ENCODE measurements at places on chromosomes 11 and 22.

- peak; percentile 83 for DNase-seq
These were observed 169.9 kb downstream of the CTTN start for GRCh38 chr11:70568035-70568813.

- no peak for DNase-seq
These were observed 32.7 kb upstream of the GLYATL1B start for GRCh38 chr11:59053387-59053786.

- no peak for DNase-seq
These were observed 166.5 kb downstream of the UVRAG start for GRCh38 chr11:75981546-75981945.

- peak; percentile 87 for DNase-seq
These were observed 78.7 kb upstream of the PPARA start for GRCh38 chr22:46071451-46072109.

DNA sequence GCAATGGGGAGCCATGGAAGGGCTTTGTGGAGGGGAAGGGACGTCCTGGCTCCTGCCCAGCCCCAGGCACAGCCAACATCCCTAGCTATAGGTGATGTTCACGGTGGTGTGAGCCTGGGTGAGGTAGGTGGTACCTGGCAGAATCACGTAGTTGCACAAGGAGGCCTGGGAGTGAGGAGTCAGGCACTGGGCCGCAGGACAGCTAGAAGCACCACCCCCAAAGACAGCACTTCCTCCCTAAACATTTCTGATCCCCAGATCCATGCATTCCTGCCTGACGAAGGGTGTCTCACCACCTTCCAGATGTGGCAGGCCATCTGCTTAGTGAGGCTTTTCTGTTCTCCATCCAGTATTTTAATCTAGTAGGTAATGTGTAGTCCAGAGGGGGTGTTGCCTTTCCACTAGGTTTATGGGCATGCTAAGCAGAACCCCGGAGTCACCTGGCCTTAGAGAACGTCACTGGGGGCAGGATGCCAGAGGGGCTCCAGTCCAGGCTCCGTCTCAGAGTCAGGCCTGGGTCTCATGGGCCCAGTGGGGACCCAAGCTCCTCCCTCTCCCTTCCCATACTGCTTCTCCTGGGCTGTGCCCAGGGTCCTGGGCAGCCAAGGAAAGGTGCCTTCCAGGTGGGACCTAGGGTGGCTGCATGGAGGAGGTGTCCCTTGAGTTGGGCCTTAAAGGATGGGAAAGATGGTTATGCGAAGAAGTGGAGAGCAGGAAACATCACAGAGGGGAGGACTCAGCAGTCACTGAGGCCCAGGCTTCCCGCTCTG, 56.2 kb downstream of the OTOG start:
- no peak for DNase-seq

- DNase-seq = no peak
These were observed 56.6 kb downstream of the BMAL1 start for GRCh38 chr11:13334034-13334786.

DNA sequence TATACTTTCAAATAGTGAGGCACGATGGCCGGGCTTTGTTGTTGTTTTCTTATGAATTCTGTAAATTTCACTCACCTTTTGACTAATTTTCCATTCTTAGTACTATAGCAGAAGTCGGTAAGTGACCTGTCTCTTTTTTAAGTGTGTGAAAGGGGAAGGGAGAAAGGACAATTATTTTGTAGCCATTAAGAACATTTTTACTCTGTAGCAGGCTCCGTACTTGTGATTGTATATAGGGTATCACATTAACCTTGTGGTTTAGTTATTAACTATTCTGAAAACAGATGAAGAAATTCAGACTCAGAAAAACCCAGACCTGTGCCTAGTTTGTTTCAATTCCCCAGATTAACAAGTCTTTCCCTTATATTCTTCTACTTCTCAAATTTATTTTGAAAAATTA, 78.7 kb downstream of the CASP12 start:
- no peak for DNase-seq

- no peak for DNase-seq
These were observed 2.4 kb downstream of the GRK3 start for GRCh38 chr22:25566898-25567235.

DNA sequence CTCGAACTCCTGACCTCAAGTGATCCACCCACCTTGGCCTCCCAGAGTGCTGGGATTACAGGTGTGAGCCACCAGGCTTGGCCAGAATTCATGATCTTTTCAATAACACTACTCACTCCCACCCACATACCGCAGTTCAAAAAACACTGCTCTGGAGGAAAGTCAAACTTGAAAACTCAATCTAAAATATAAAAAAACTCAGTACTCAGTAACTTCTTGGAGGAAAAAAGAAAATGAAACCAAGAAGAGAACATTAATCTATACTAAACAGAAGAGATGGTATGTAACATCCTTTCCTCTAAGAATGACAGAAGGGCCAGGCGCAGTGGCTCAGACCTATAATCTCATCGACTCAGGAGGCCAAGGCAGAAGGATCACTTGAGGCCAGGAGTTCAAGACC, 58.3 kb downstream of the MRTFA start:
- no peak for DNase-seq

DNA sequence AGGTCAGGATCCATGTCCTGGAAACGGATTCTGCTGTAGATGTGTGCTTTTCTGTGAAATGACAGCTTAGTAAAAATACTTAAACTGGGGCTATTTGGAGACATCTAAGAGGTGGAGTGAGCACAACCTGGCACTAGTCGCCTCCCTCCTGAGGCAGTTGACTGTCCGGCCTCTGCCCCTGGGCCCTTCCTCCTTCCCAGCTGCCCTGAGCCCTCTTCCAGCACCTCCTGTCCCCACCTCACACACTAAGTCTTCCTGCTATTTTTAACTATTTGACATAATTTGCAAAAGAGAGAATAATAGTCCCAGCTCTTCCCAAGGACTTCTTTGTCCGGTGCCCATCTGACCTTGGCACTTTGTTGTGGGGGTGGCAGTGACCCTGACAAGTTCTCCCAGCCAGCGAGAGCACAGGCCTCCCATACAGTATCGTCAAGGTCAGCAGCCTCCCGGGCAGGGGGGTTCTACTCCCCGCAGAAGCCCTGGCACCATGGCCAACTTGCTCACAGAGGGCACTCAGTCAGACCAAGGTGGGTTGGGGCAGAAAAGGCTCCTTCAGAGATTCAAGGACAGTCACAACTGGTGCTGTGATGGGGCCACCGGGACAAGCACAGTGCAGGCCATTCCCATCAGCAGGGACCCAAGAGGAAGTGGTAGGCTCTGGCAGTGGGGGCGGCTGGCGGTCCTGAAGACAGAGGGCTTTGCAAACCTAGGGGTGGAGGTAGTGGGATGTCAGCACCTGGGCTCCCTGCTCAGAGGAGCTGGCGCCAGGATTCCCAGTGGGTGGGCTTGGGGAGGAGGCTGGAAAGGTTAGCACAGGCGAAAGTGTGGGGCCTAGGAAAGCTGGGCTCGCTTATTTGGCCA, 5.5 kb upstream of the NEAT1 start:
- DNase-seq = no peak

GRCh38 chr11:93718057-93718563, 23.2 kb downstream of the TAF1D start:
- DNase-seq = no peak

DNA sequence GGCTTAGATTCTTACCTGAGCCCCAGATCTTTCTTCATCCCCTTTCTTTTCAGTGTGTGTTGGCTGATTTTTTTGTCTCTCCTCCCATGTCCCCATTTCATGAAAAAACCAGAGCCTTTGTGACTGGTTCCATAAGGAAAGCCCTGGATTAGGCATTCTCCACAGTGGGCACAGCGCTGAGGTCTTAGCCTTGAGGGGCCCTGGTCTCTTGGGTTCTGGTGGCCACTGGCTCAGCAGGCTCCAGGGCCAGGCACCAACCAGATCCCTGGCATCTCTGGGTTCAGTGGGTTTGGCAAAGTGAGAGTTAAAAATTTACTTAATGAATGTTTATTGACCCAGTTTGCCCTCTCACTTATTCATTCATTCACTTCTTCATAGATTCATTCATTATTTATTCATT, 49.5 kb upstream of the ACCSL start:
- no peak for DNase-seq

DNA sequence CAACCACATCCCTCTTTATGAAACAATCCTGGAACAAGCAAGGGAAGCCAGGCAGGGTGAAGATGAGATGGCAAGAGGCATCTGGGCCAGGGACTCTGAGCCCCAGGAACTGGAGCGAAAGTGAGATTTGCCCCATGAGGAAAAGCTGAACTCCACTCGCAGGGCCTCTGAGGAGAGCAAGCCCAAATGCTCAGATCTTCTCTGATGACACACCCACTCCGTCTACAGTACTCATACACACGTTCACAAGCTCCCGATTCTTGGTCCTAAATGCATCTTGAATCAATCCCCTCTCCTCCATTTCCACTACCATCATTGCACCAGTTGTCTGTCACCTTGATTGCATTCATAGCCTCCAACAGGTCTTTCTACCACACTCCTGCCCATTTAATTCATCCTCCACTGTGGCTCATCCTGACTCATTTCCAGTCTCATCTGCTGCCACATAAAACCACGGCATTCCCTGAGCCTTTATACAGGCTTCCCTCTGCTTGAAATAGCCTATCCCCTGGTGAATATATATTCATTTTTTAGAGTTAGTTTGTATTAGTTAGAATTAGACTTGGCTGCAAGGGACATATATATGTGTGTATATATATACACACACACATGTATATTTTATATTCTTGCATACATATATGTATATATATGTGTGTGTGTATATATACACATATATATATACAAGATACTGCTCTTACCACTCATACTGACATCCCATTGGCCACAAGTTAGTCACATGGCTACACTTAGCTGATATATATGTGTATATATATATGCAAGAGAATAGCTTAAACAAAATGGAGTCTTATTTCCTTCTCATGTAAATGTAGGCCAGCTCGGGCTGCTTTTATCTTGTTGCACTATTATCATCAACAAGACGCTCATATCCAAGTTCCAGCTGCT, 1.4 kb upstream of the APOA5 start:
- peak; percentile 24 for DNase-seq

DNA sequence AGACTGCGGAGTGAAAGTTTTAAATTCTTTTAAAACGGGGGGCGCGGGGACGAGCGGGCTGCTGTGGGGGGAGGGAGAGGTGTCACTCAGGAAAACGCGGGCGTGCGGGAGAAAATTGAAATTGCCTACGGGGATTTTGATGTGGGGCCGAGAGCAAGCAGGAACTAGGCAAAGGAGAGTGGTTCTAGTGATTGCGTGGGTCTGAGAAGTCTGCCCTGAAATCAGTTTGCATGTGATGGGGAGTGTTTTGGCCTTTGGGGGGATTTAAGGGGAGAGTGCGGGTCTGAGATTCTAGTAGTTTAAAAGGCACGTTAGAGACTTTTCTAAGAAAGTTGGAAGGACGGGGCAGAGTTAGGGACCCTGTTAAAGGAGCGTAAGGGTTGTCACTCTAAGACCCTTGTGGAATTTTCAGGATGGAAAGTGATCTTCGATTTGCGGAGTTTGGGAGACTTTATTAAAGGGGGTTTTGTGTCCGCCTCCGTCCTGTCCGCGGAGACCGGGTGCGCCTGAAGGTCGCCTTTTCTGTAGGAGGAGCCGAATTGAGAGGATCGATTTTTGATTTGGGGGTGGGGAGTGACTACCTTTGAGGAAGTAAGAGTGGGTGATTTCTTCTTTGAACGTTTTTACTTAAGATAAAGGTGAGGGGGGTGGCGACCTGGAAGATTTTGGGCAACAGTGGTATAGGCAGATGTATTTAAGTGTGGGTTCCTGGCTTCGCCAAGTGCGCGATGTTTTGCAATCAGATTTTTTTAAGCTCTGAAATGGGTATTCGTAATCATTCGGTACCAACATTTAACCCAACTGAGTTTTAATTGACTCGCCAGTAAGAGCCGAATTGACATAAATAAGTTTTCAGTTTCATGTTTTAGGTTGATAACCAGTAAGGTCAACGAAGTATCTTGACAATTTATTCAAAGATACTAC, 1.1 kb downstream of the EED start:
- peak; percentile 18 for DNase-seq

- no peak for DNase-seq
These were observed 50.2 kb upstream of the PLET1 start for GRCh38 chr11:112310848-112311247.

DNA sequence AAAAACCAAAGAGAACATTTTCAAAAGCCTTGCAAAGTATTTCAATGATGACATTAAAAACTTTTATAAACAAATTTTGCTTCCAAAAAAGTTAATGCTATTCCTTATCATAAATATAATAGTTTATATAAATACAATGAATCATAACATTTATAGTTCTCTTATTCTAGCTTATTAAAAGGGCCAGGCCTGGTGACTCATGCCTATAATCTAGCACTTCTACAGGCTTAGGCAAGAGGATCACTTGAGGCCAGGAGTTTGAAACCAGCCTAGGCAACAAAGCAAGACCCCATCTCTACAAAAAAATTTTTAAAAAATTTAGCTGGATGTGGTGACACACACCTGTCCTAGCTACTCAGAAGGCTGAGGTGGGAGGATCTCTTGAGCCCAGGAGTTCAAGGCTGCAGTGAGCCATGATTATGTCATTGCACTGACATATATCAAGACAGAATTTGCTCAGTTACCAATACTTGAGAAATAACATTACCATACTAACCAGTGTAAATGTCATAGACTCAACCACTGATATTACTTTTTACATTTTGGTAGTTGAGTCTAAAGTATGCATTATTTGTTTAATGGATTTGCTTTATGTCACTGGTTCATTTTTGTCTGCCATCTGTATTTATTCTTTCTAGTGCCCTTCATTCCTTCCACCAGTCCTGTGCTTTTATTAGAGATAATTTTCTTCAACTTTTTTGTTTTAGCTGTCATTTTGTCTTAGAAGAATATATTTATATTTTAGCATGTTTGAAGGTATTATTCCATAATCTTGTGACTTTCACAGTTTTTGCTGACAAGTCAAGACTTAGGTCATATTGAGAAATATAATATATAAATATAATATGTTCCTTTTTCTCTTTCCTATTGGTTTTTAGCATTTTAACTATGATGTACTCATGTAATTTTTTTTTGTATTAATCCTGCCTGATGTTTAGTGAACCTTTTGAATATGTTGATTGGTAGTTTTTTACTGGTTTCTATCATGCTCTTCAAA, 56.2 kb downstream of the CYP2R1 start:
- DNase-seq = no peak

DNA sequence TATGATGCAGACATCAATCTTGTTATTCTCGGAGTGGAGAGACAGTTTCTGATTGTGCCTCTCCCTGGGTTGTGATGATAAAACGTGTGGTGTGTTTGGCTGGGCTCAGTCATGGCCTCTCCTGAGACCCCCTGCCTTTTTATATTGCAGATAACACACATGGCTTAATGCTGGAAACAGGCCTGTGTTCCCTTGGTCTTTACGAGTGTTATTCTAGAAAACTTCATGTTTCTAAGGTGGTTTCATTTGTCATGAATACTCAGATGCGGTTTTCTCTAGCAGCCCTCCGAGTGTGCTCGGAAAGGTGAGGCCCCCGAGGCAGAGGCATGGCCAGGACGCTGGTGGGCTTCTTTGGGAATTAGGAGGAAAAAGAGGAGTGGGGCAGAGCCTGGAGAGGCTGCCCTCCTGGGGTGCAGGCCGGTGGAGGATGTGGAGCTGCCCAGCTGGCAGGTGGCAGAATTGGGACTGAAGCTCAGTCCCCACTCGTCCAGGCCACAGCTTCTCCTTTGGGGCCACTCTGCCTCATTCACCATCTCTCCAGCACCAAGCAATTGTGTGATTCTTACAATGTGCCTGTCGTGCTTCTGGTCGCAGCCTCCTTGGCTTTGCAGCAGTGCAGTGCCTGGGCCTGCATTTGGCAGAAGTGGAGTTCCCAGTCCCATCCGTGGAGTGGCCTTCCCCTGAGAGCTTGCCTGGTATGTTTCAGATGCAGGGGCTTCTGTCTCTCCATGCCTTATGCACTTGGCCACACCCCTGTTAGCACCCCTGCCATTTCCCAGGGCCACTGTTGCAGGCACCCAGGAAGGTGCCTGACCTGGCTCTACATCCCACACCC, 309.6 kb downstream of the TBC1D22A start:
- DNase-seq = no peak

Data from urothelium cell line (cell line).